ENCODE measurements at places on chromosomes 7 and 10.

DNA sequence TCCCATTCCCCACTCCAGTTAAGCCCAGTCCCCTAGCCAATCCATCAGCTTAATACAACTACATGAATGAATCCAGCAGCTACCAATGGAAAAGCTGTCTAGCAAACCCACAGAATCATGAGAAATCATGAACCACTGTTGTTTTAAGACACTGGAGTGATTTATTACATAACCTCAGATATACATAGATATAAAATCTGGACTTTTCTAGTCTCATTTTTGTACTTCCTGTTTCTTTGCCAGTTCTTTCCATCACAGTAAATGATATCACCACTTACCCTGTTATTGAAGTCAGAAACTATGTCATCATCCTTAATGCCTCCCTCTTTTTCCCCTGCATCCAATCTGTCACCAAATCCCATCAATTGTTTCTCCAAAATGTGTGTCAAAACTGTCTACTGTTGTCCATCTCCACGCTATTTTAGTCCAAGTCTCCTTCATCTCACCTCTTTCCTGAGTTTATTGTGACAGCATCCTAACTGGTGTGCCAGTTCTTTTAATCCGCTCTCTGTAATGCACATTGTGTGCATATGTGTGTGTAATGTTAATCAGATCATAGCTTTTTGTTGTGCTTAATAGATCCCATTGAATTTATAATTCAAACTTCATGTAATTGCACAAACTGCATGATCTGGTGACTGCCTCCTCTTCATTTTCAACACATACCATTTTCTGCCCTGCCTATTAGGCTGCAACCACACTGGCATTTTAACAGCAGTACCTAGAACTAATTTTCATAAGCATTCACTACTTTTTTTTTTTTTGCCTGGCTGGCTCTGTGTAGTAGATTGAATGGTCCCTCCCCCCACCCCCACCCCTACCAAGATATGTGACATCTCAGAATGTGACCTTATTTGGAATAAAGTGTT is 56.0 kb downstream of the MKLN1 start:
- peak; percentile 62 for DNase-seq

DNA sequence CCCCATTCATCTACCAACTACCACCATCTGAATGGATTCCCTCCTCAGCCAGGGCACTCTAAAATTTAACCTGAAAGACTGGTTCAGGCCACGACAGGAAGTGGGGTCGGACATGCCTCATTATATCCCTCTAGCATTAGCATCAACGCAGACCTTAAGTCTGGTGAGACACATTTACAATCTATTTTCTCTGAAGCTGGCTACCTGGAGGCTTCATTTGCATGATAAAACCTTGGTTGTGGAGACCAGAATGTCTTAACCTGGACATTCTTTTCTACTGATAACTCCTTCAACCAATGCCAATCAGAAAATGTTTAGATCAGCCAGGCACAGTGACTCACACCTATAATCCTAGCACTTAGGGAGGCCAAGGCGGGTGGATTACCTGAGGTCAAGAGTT is 42.3 kb downstream of the SVOPL start:
- peak; percentile 28 for DNase-seq

DNA sequence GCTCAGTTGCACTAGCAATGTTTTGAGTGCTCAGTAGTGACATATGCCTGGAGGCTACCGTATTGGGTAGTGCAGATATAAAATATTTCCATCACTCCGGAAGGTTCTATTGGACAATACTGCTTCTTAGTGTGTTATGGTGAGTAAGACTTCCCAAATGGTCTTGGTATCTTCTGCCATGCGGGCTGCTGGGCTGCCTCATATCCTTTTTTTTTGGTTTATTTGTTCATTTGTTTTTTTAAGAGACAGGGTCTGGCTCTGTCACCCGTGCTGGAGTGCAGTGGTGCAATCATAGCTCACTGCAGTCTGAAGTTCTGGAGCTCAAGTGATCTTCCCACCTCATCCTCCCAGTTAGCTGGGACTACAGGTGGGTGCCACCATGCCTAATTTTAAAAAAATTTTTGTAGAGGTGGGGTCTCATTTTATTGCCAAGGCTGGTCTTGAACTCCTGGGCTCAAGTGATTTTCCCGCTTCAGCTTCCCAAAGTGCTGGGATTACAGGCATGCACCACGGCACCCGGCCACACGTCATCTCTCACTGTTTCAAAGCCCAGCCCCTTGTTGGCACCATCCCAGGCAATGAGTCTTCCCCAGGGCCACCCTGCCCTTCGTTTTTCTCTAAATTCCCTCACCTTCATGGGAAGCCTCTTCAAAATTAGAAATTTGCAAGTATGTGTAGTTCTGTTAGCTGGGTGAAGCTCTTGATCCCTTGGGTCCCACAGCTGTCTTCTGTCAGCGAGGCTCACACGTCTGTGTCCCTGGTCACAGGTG is 111.0 kb upstream of the KLF14 start:
- peak; percentile 53 for DNase-seq

DNA sequence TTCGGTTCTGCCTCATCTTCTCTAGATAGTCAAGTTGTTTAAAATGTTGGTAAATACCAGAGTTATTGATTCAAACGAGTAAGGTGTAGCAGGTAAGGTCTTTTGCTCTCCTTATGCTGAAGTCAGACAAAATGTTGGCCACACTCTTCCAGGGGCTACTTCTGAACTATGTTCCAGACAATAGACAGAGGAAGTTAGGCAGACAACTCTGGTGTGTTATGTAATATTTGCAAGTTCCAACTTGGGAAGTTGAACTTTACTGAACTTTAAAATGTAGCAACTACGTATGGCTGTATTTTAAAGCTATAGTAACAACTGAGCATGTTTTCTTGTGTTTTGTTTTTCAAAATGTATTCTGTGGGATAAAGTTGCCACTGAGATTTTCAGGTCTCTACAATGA is 125.7 kb upstream of the NEBL start:
- DNase-seq: peak; percentile 48

GRCh38 chr7:47756636-47757035 is 174.7 kb upstream of the TNS3 start:
- DNase-seq: no peak

DNA sequence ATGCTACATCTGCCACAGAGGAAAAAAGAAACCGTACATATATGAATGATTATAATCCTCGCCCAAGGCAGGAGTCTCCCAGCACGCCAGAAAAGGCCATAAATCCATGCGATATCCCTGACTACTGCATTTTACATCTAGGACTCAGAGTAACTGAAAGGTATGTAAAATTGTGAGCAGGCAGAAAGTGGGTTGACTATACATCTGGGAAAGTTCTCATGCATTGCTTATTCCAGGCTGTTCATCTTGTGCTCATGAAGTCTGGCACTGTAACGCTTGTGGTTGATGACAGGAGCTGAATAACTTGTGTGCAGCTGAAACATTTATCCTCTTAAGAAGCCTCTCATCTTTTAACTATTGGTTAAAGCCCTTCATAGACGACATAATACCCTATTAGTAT is 193.4 kb upstream of the STEAP4 start:
- DNase-seq: no peak

GRCh38 chr10:19003341-19003740 is 45.3 kb upstream of the MALRD1 start:
- no peak for DNase-seq

- DNase-seq: no peak
These were observed 28.1 kb downstream of the LRGUK start for GRCh38 chr7:134155206-134155605.

- DNase-seq: no peak
These were observed 75.1 kb upstream of the SRRM3 start for GRCh38 chr7:76126632-76127031.

GRCh38 chr10:35626971-35627507 is 15.1 kb downstream of the FZD8 start:
- DNase-seq: peak; percentile 48

DNA sequence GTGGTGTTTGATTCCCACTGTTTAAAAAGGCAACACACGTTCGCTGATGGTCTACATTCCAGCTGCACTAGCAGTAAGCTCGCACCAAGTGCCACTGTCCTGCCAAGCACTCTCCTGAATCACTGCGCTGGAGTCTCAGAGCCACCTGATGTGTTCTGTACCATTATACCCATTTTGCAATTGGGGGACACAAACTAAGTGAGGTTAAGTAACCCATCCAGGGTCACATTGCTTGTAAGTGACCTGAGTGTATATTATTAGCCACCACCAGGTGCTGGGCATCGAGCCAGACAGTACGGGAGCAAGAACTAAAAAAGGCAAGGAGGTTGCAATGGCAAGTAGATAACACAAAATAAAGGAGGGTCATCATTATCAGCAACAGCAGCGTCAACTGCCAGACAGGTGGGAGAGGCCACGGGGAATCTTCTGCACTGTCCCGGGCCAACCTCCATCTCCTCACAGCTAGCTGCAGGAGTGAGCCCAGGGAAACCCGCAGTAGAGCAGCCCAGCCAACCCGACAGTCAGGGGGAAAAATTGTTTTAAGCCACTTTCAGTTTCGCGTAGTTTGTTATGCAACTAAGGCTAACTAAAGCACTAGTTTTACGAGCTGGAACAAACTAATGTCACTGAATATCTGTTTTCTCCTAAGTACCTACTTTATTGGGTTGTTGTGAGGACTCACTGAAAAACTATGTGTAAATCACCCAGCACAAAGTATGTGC is 712 bp upstream of the CPVL start:
- DNase-seq: no peak

GRCh38 chr7:36777062-36777461 is 52.8 kb upstream of the AOAH start:
- no peak for DNase-seq

- peak; percentile 48 for DNase-seq
These were observed 46.5 kb downstream of the TMEM106B start for GRCh38 chr7:12257582-12257981.

DNA sequence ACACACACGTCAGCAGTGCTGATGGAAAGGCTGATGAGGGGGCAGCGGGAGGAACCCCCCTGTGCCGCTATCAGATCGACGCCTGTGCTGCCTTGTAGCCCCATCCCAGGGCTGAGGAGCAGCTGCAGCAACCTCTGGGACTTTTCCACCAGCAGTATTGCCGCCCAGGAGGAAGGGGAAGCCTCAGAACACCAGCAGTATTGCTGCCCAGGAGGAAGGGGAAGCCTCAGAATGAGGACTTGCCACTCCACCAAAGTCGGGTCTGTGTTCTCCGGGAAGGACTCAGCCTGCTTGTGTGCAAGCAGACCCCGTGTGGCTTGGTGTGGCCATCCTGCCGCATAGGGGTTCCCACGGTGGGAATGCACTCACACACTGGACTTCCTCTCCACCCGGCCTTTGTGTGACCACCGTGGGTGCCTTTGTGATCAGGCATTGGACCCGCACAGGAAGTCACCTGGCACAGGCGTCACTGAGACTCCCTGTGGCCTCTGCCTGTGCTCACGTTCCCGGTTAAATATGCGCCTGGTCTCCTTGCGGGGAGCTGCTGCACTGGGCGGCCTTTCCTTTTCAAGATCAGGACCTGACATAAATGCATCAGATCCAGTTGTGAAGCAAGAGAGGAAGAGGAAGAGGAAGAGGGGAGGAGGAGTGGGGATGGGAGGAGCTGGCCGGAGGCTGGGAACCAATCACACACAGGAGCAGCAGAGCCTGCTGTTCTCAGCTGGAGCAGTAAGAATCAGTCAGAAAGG is 248.5 kb downstream of the DNAJB6 start:
- no peak for DNase-seq

DNA sequence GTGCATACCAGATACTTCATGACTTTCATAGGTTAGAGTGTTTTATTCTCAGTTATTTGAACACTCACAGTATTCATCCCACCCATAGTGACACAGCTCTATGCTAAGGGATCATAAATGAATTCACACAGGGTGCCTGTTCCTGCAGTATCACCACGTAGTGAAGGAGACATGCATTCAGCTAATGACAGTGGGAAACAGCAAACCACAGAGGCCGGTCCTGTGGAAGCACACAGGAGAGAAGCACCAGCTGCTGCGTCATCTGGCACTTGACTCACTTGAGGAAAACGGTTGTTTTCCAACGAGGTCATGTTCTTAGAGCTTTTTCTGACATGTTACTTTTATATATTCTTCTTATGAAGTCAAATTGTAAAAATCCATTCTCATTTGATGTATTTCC is 73.0 kb downstream of the UBE3C start:
- peak; percentile 83 for DNase-seq

GRCh38 chr10:436911-437665 is 252.4 kb downstream of the DIP2C start:
- DNase-seq: no peak

- no peak for DNase-seq
These were observed 824.1 kb downstream of the CCSER2 start for GRCh38 chr10:85152496-85152895.

DNA sequence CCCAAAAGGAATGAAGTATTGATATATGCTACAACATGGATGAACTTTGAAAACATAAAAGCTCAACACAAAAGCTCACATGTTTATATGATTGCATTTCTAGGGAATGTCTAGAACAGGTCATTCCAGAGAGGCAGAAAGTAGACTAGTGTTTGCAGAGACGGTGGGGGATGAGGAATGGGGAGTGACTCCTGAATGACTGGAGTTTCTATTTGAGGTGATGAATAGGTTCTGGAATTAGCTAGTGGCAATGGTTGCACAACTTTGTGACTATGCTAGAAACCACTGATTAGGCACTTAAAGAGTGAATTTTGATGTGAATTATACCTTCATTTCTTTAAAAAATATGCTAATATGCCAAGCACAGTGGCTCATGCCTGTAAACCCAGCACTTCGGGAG is 6.9 kb downstream of the KPNA7 start:
- peak; percentile 88 for DNase-seq

DNA sequence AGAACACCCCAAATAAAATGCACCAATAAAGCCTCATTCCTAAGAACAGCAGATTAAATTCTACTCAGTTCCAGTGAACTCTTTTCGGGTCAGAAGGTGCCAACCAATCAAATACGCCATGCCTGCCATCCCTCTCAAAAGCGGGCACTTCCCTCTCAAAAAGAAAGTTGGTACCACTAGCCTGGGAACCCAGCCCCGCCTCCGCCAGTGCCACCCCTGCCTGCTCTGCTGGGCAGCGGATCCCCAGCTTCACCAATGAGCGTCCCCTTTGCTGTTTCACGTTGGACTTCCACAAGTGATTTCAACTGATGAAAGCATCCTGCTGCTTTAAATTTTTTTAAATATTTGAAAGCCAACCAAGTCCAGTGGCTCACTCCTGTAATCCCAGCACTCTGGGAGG is 33.2 kb upstream of the PROSER2 start:
- DNase-seq: no peak

- no peak for DNase-seq
These were observed 706.6 kb downstream of the INHBA start for GRCh38 chr7:40996233-40996677.

- DNase-seq: peak; percentile 80
These were observed 34.6 kb downstream of the RHEB start for GRCh38 chr7:151484971-151485707.

GRCh38 chr10:90746829-90747228 is 111.0 kb downstream of the HTR7 start:
- no peak for DNase-seq

DNA sequence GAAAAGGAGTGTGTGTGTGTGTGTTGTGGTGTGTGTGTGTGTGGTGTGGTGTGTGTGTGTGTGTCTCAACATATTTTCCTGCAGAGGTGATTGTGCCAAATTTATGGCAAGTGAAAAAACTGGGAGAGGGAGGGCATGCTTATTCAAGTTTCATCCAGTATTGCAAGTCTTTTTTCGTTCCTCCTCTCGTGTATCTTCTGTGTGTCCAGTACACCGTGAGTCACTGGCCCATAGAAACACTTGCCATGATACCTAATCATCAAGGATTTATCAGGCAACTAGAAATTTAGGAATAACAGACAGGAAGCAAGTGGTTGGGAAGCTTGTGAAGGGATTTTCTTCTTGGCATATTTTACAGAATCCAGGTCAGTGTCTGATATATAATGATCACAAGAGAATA is 820.5 kb downstream of the GATA3 start:
- DNase-seq: peak; percentile 19

GRCh38 chr7:47325337-47325736 is 256.6 kb downstream of the TNS3 start:
- no peak for DNase-seq

GRCh38 chr7:26553582-26553981 is 261.9 kb downstream of the SNX10 start:
- no peak for DNase-seq
